ENCODE measurements at places on chromosomes 5 and 9. TPM values are rescaled to one million over a fixed set of nuclear protein-coding genes. Genes with fewer than 3 reads are reported as not detected.

STKLD1 gene
- total RNA-seq, result 0.40 TPM

FIBCD1 gene
- not detected for total RNA-seq

- no peaks in the 10 kb centered on the region for H3K4me1 ChIP-seq
- no peak overlapping the region for H3K4me3 ChIP-seq
These were observed 462.5 kb upstream of the TYRP1 start for GRCh38 chr9:12230708-12231107.

GRCh38 chr5:140162781-140163180 lies 12.2 kb upstream of the CYSTM1 start:
- no peak overlapping the region for H3K4me3 ChIP-seq
- H3K27ac ChIP-seq, result no peak overlapping the region
- no peaks in the 10 kb centered on the region for H3K4me1 ChIP-seq
- H3K27me3 ChIP-seq, result no peaks in the 10 kb centered on the region

GRCh38 chr9:2179567-2179966 lies 164.4 kb downstream of the SMARCA2 start:
- H3K4me3 ChIP-seq, result no peak overlapping the region
- H3K36me3 ChIP-seq, result peaks cover 17% of the 10 kb centered on the region
- no peaks in the 10 kb centered on the region for H3K27me3 ChIP-seq
- H3K4me1 ChIP-seq, result peaks cover 3% of the 10 kb centered on the region

Data from activated CD4-positive, alpha-beta T cell treated with anti-CD3 and anti-CD28 coated beads for 36 hours (primary cell).